ENCODE measurements at places on chromosomes 16 and 17.
A peak's percentile ranks its signal among the peaks of the same experiment; 100 is the strongest.

DNA sequence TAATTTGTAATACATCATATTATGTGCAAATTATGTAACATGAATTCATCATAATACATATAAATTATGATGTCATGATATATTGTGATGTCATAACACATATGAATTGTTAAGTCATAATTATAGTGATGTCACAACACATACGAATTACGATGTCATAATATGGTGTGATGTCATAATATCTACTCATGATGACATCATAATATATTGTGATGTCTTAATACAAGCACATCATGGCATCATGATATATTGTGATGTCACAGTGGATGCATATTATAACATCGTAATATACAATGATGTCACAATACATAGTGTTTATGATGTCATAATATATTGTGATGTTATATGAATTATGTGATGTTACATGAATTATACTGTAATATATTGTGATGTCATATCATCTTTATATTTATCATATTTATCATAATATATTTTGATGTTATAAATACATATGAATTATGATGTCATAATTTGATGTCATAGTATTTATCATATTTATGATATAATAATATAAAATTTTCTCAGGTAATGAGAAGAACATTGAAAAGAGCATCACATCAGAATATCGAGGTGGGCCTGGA, 1793.0 kb downstream of the TP53TG3F start:
- DNase-seq, result no peak

- DNase-seq, result no peak
Measured at GRCh38 chr17:27285516-27285915, 8.4 kb upstream of the WSB1 start.

DNA sequence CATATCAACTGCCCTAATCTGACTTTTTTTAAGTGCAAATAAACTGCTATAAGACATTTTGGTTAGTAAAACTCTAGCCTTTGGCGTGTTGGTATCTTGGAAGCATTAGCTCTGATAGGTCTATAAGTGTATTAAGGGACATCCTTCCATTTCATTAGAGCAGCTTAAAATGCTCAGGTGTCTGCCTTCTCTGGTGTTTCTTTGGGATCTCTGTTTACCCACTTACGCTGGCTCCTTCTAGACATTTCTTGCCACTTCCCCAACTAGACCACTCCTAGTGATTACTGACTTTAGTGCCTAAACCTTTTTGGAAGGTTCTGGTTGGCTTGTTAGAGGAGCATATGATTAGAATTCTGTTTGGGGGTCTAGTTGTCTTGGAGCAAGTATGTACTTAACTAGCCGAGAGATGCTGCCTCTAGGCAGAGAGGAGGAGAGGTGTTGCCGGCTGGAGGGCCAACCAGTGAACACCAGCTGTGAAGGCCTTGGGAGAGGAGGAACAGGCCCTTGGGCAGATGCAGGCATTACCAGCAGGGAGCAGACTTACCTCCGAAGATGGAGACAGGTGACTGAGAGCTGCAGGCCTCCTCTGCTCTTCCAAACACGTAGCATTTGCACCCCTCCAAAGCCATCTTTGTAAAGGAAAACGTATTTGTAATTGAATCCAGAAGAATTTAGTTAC, 15.2 kb upstream of the CLEC18C start:
- no peak for DNase-seq

DNA sequence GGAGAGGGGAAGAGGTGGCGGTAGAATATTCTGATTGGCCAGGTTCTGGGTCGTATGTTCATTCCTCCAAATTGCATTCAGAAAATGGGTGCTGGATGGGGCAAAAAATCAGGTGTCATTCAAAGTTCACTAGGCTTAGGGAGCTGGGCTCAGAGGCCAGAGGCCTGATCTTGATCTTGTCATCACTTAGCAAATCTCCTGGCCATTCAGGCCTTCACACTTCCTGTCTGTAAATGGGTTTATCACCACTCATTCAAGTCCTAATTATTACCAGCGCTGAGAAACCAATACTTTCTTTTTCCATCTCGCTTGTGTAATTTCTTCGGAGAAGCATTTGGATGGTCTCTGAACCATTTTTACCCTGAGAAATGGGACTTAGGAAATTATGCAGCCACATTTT, 50.8 kb downstream of the BMERB1 start:
- DNase-seq, result no peak

GRCh38 chr16:85391175-85391707, 221.9 kb upstream of the GSE1 start:
- no peak for DNase-seq

DNA sequence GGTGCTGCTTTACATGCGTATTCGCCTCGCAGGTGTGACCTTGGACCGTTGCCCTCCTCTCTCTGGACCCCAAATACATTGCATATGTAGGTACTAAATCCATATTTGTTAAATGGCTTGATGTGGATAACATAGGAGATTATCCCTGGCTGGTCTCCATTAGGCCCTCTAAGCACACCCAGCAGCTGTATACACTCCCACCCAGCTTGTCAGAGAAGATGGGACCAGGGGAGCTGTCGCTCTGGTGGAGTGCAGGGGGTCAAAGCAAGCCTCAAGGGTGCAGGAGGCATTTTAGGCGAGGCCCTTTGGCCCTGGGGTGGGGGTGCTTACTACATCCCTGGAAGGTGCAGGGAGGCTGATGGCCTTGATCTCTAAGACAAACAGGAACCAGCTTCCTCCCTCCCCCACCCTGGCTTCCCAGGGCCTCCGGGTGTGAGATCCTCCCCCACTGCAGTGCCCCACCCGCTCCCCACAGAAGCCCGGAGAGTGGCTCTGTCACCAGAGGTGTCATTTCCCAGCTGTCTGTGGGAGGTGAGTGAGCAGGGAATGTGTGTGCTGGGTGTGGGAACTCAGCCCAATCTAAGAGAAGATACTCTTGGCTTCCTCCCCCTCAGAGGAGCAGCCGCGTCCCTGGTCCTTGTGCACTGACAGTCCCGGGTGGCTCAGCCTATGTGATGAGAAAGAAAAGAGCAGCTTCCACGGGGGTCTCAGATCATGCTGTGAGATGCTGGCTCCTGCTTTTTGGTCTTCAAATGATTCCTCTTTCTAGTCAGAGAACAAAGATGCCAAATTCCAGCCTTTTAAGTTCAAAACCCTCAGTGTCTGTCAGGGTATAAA, 1.4 kb upstream of the VAMP2 start:
- DNase-seq, result peak; percentile 70

DNA sequence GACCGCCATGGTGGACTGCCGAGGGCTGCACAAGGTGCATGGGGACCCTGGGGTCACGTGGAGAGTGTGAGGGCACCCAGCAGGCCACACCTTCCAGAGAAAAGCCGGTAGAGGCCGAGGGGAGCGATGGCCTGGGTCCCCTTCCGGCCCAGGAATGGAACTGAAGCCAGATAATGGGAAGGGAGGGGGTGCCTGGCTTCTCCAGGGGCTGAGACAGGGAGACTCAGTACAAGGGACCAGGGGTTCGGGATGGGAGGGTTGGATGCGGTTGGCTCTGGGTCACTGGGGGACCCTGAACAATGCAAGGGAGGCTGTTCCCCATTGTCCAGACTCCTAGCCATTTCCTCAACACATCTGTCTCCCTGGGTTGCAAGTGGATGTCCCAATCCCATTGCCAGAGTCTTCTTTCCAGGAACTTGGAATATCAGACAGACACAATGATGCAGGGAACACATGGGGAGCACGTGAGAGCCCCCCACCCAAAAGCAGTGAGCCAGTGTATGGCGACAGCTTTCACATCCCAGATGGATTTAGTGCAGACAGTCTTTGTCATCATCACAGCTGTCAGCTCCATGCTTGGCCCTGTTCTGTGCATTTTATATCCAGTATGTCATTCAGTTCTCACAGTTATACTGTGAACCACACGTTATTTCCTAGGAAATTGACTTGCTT, 23.6 kb upstream of the DNAI2 start:
- no peak for DNase-seq

DNA sequence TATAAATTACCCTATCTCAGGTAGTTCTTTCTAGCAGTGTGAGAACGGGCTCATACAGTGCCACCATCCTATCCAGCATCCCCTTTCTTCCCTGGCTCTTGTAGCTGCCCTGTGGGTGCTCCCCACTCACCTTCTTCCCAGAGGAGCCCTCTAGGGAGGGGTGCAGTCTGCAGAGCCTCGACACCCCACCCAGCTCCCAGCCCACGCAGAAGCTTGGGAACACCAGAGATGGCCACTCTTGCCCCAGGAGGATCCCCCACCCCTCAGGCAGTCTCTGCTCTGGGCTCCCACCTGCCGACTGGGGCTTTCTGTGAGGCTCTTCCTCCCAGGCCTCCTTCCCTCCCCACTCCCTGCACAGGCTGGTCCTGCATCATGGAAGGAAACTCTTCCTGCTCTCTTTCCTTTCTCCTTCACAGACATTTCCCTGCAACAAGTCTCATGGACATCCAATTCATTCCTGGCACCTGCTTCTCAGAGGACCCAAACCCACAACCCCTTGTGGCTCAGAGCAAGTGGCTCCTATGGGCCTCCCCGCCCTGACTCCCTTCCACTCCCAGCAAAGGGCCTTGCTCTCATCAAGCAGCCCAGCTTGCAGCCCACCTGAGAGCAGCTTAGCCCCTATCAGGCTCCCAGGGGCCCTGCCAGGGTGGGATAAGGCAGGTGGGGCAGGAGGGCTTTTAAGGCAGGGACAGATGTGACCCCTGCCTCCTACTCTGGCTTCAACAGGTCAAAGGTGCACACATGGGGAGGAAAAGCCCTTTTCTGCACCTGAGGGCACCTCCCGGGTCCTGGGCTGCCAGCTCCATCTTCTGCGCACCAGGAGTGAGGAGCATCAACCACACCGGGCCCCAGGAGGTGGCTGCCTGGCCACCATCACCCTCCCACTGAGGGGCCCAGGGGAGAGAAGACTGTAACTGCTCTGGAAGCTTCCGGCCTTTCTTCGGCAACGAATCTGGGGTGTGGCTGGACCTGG, 263.8 kb upstream of the TNRC6C start:
- no peak for DNase-seq

- DNase-seq, result no peak
Measured at GRCh38 chr17:37088459-37088858, 139.7 kb downstream of the AATF start.

DNA sequence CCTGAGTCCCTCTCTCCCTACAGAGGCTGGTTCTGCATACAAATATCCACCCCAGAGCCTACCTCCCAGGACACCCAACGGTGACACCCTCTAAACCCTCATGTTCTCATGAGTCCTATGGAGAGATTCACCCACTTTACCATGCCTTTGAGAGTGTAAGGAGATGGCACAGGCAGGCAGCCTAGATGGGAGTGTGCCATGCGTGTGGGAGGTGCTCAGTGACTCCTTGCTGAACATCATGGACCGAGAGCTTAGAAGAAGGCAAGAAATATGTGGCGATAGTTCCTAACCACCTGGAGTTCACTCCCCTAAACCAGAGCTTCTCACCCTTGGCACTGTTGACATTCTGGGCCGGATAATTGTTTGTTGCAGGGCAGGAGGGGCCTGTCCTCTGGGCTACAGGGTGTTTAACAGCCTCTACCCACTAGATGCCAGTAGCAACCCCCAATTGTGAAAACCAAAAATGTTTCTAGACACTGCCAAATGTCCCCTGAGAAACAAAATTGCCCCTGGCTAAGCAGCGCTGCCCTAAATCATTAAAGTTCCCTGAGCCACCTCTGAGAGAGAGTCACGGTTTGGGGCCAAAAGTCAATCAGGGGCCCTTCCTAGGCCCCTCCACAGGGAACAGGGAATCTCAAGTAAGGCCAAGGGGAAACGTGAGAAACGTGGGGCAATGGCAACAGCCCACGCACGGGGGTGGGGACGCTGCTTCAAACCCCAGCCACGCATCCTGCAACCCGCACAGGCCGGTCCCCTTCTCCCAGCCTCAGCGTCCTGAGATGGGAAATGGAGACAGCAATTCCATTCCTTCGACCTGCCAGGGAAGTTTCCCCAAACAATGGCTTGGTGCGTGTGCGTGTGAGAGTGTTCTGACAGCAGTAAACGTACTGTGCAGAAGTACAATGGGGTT, 66.8 kb downstream of the C16orf78 start:
- no peak for DNase-seq

DNA sequence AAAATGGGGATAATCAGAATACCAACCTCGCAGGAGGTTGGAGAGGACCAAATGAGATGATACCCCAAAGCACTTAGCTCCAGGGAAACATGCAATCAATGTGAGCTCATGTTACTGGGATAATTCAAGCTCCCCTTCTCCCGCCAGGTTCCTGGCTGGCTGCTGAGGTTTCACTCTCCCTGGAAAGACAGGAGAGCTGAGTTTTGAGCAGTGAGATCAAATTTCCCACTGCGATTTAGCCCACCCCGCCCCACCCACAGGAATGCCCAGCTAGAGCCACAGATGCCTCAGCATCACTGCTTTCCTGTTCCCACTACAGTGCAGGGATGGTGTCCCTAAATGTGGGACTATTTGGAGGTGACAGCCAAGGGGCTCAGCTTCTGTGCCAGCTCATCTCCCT, 56.7 kb downstream of the ZNF423 start:
- no peak for DNase-seq

DNA sequence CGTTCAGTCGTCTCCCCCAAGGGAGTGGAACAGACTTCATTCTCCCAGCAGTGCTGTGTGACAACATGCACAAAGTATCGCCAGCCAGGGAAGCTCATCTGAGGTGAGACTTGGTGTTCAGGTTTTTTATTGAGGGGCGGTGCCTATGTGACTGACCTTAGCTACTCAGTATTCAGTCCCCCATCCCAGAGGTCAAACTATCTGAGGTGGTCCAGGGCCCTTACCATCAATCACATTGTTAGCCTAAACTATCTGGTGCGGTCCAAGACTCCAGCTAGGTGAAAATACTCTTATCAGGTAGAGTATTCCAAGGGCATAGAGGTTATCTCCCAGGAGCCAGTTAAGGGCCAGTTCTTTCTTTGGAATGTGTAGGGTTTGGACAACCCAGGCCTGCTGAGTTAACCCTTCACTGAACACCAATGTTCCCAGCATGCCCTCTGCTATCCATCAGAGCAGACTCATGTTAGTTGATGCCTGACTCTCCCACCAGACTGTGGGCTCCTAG, 5.4 kb upstream of the CACNG1 start:
- no peak for DNase-seq

DNA sequence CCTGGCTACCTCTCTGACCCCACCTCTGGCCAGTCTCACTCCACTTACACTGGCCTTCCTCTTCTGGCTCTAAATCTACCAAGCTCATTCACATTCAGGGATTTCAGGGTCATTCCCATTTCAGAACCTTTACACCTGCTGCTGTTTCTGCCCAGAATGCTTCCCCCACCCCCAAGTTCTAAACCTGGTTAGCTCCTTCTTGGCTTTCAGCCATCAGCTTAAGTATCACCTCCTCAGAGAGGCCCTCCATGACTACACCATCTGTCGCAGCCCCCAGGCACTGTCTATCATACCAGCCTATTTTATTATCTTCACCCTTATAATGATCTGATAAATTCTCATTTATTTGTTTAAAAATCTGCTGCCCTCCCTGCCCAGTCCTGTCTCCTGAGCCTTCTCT, 23.3 kb upstream of the NGFR start:
- no peak for DNase-seq

DNA sequence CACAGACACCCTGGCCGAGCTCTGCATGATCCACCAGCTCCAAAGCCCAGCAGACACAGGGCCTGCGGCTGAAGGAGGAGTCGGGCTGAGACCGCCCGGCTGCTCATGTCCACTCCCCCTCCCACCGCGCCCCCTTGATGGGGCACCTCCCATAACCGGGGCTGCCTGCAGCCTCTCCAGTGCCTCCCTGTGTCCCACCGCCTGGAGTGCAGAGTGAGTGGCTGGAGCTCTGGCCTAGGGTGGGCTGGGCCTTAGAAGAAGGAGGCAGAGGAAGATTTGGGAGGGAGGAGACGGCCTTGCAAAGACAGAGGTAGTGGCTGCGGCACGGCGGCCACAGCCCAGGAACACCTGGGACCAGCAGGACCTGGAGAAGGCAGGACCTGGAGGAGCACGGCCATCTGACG, 4.0 kb downstream of the CBFA2T3 start:
- no peak for DNase-seq

GRCh38 chr17:82752371-82753200, 721 bp downstream of the TBCD start:
- DNase-seq, result no peak

All from activated T-cell treated with anti-CD3 and anti-CD28 coated beads for 48 hours (primary cell).